Mesenchymal stem cell (in vitro differentiated cells and primary cell): ENCODE measurements at places on chromosomes 13 and 19.

DNA sequence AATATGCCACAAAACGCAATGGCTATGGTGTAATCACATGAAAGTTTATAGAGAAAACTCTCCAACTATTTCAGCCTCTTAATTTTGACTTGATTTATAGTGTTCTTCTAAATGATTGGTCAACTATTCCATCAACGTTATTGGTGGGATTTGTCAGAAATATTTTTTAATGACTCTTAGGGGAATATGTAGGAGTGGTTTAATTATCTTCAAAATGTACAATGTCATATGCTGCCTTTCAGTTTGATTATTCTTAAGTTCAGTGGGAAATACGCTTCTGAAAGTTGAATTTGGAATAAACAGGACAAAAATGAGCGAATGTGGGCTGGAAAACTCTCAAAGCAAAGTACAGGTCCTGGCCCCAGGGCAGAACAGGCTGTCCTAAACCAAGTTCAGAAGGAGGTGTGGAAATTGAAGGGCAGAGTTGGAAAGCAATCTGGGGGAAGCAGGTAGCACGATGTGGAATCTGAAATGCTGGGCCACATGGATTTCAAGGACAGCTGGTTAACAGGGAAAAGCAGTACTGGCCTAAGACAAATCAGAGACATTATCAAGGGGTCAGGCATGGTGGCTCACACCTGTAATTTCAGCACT lies 60.8 kb upstream of the MYCBP2 start:
- DNase-seq = no peak

- peak; percentile 8 for DNase-seq
Observed at GRCh38 chr19:32464279-32464678, 58.7 kb downstream of the DPY19L3 start.

- no peak for DNase-seq
Observed at GRCh38 chr13:78597602-78597932, 5.8 kb downstream of the POU4F1 start.

DNA sequence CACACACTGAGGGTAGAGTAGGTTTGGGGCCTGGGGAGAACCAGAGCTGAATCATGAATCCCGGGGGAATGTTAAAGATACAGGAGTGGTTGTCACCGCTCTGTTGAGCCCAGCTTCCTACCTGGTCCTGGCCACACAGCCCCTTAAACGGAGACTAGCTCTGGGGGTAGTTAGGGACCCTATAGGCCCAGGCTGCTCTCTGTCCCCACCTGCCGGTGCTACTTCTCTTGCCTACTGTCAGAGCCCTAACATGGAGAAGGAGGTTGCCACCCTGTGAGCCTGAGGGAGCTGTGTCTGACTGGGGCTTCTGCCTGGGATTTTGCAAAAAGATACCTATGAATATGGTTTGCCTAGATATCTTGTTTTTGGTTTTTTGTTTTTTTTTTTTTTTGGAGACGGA lies 36.6 kb upstream of the ZNF429 start:
- no peak for DNase-seq

GRCh38 chr13:44272692-44273091 lies 100.9 kb upstream of the SERP2 start:
- peak; percentile 53 for DNase-seq

DNA sequence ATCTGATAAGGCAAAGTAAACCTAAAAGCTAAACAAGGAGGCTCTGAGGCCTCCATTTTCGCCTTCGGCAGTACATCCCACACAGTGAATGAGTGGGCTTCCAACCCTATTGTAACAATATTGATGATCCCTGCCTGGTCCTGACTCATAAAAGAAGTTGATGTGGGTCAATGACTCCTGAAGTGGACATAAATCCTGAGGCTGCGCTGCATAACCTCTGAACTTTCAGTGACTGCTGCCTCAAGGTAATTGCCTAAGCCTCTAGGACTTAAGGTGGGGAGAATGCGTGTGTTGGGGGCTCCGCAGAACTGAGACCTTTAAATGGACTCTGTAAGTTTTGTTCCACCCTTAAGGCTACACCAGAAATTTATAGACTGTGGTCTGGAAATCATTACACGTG lies 42.6 kb downstream of the SIAH3 start:
- DNase-seq = no peak

- DNase-seq = no peak
Observed at GRCh38 chr19:3575949-3576673, 3.4 kb downstream of the HMG20B start.
